BJ (cell line): ENCODE measurements at places on chromosomes 4 and X. TPM values are rescaled to one million over a fixed set of nuclear protein-coding genes. Genes with fewer than 3 reads are reported as not detected.

Gene DAPP1
- polyA plus RNA-seq, result not detected in 2 replicates

Gene NOX1
- polyA plus RNA-seq, result not detected in 2 replicates

Gene NPY2R
- not detected in 2 replicates for polyA plus RNA-seq

Gene AIMP1
- polyA plus RNA-seq, result 10.8 and 29.9 TPM in 2 replicates

Gene ADH1C
- 0.13 and 0.28 TPM in 2 replicates for polyA plus RNA-seq

Gene SPP1
- polyA plus RNA-seq, result 4.9 and 5.4 TPM in 2 replicates

Gene HTR2C
- polyA plus RNA-seq, result not detected in 2 replicates

Gene DCAF8L2
- polyA plus RNA-seq, result not detected in 2 replicates

Gene CFI
- polyA plus RNA-seq, result 1.3 and 3.0 TPM in 2 replicates
